Stimulated activated CD8-positive, alpha-beta memory T cell treated with anti-CD3 and anti-CD28 coated beads, Interleukin-15, amount 100 ng/mL, for 1 hour (primary cell): ENCODE measurements at places on chromosomes 2 and 18.

- DNase-seq: no peak
These were observed 260.5 kb downstream of the CELF4 start for GRCh38 chr18:37305066-37305465.

DNA sequence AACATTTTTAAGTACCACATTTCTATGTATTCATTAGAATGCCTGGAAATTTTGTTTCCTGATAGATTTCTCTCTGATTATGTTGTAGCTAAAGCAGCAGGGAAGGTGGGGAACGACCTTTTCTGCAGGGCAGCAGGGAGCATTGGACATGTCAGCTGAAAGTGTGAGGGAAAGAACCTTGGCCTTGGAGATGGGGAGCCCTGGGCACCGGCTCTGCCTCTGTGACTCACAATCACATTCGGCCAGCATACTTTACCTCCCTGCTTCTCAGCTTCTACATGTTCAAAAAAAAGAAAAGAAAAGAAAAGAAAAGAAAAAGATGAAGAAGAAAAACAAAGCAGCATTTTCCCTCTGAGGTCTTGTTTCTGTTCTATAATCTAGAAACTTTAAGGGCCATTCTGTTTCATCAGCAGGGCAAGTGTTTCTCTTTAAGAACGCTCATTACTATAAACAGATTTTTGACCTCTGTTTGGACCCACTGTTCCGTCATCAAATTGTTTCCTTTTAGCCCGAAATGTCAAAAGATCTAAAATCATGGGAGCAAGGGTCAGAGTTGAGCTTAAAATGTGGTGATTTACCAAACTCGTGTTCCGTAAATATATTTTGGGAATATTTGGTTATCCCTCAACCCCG, 27.9 kb downstream of the SETBP1 start:
- no peak for DNase-seq

GRCh38 chr2:59566739-59567138, 986.7 kb downstream of the BCL11A start:
- no peak for DNase-seq

DNA sequence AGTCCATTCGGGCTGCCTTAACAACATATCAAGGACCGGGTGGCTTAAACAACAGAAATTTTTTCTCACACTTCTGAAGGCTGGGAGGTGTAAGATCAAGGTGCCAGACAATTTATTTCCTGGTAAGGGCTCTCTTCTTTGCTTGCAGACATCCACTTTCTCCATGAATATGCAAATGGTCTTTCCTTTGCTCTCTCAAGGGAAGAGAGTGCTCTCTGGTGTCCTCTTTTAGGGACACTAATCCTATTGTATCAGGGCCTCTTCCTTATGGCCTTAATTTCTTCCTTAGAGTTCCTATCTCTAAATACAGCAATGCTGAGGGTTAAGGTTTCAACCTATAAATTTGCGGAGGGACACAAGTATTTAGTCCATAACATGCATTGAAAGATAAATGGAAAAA, 770.8 kb downstream of the DSC3 start:
- no peak for DNase-seq

- DNase-seq: no peak
These were observed 89.5 kb downstream of the CERS6 start for GRCh38 chr2:168545439-168546082.
